ENCODE measurements at places on chromosomes 2 and 18.

- DNase-seq: no peak
These were observed 157.6 kb downstream of the ATAD2B start for GRCh38 chr2:23769364-23769763.

- DNase-seq: no peak
These were observed 17.2 kb downstream of the APOB start for GRCh38 chr2:21026479-21027282.

DNA sequence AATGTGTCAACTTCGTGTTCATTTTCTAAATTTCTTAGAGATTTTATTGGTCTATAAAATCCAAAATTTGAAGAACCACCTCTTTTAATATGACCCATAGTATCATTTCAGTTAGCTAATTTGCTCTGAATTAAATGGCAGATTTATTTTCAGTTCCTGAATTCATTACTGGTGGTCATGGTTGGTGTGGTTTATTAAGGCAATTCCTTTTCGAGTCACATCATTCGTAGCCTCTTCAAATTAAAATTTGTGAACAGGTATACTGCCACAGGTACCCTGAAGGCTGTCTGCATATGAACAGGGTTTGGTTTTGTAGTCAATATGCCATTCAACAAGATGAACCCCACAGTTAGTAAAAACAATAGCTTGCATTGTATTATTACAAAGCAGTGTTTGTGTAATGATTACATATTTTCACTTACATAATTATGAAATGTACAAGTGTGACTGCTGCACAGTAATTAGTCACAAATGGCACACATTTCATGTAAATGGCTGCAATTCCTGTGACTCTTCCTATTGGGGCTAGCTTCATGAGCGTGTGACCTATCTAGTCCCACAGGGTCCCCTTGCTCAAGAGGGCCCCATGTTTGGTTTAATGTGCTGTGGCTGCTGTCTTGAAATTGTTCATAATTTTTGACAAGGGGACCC, 48.9 kb downstream of the CDC42EP3 start:
- DNase-seq: no peak

DNA sequence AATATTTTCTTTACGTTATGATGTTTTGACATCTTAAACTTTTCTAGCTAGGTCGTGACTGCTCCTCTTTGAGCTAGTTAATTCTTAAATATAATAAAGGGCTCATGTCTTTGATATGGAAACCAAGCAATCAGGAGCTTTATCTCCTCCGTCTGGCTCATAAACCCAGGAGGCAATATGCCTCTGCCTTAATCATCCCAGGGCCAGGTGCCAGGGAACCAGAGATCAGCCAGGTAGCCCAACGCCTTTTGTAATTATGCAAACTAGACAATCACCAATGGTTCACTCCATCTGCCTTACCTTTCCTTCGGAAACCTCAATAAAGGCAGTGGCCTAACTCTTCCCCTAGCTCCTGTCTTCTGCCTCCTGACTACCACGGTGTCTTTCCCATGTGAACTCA, 213.7 kb downstream of the KCNJ3 start:
- DNase-seq: no peak

DNA sequence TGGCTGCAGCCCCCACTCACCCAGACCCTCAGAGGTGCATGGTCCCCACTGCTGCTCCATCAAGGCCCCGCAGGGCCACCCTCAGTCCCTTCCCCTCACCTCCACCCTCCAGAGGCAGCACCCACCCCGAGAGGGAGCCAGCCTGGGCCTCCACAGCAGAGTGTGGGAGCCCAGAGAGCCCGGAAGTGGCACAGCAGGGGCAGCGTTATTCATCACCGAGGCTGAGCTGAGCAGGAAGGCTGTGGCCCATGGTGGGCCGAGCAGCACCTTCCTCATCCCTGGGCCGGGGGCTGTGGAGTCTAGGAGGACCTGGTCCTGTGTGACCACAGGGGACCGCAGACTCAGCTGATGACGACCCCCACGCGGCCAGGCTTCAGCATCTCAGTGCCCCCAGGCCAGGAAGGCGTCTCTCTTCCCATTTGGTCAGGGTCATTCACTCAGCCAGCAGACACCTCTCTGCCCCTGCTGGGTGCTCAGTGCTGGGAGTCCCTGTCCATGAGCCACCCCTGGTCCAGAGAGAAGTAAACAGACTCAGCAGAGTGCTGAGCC, 258.1 kb downstream of the ATAD2B start:
- DNase-seq: no peak

DNA sequence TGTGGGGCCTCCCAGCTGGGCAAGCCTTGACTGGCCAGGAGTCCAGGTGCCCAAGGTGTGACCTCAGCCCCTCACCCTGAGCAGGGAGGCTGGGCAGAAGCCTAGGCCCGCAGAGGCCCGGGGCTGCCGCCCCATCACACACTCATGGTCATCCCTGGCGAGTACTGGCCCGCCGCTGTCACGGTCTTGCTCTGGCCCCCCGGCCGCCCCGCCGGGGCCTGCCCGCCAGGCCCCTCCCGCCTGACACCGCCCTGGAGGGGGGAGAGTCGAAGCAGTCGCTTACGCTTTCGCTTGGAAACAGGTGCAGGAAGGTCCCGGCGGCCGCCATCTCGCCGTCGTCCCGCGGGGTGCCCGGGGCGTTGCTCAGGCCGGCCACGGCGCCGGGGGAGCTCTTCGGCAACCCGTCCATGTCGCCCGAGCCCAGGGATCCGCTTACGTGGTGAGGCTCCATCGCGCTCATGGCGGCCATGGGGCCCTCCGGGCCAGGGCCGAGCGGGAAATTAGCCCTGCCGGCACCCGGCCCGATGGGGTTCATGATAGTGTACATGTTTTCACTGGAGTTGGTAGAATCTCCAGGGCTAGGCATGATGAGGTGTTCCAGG, 26.6 kb upstream of the ANKRD62 start:
- DNase-seq: no peak

DNA sequence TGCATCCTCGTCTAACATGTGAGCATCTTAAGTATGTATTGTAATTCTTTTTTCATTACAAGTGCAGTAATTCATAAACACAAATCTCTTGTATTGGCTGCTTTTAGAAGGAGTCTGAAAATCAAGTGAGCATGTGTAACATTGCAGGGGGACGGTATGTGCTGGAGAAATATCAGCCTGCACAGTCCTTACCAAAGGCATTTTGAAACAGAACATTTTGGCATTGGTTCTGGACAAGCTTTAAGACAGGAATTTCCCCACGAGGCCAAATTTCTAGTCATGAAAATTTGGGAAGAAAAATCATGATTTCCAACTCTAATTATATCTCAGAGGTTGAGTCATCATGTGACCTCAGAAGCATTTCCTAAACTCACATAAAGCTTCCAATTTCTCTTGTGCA, 24.7 kb upstream of the NRP2 start:
- DNase-seq: no peak

DNA sequence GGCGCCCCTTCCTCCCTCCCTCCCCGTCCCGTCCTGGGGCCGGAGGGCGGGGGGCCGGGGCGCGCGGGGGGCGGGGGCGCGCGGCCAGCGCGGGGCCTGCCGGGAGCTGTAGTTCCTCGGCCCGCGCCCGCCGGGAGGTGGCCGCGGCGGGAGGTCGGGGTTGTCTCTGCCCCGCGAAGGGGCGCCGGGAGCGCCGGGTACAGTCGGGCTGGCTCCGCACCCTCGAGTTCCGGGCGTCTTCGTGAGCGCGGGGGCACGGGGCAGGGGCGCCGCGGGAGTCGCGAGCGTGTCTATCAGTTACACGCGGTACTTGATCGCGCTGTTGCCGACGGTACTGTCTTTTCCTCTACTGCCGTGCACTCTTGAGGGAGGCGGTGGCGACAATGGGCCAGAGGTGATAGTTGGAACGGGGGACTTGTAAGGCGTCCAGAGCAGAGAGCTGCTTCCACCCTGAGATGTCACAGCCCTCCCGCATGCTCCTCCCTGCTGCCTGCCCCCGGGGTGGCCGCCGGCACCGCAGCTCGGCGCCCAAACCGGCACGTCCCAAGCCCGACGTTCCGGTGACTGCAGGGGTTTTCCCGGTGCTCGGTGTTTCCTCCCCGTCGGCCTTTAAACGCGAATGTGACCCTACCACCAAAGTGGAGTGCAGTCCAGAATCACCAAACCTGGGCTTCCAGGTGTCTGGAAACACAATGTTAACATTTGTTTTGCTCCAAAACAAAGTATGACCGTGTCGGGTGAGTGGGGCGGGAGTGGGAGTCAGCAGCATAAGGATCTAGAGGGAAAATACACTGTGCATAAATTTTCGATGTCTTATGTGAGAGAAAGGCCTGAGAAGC, at the start of gene PRKD3:
TSS of gene PRKD3 (minus strand) at position 48 of the 839 bp plus-strand sequence. CDS start 8,309 bp downstream, outside the sequence.
- DNase-seq: no peak

- no peak for DNase-seq
These were observed 39.6 kb upstream of the CRACDL start for GRCh38 chr2:98975611-98976010.

- DNase-seq: no peak
These were observed 118.9 kb downstream of the ZNF236 start for GRCh38 chr18:76941284-76941683.

DNA sequence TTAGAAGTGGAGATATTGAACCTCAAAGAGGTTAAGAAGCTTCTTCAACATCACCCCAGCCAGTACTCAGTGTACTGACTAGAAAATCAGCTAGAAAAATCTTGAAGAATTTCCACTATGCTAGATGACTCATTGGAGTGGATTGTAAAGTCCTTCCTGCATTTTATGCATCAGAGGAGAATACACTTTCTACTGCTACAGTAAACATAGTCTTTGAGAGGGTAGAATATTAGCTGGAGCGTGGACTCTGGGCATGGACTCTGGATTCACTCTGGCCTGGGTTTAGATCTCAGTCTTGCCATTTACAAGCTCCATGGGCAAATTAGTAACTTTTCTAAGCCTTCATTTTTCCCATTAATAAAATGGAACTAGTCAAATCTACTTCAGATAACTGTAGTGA, 215.9 kb downstream of the IRS1 start:
- peak; percentile 51 for DNase-seq

DNA sequence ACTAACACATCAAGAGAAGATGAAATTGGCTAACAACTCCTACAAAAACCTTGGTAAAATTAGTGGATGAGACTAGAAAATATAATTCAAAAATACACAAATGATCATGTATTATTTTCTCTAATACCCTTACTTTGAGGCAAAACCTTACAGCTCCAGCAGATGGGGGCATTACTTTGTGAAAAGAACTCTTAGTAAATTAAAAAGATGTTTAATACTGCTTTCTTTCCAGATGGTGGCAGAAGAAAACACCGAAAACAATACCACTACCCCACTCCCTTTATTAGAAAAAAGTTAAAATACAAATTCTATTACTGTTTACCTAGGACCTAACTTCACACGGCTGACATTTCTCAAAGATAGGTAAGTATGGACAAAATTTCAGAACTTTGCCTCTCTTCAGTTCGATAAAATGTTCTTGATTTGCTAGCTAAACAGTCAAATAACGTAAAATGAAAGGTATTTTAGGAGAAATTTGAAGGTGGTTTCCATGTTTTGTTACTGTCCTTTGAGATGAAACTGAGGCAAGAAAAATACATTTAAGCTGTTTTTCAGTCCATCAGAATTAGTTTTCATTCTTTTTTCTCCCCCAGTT, 30.6 kb downstream of the ORC4 start:
- DNase-seq: peak; percentile 13

DNA sequence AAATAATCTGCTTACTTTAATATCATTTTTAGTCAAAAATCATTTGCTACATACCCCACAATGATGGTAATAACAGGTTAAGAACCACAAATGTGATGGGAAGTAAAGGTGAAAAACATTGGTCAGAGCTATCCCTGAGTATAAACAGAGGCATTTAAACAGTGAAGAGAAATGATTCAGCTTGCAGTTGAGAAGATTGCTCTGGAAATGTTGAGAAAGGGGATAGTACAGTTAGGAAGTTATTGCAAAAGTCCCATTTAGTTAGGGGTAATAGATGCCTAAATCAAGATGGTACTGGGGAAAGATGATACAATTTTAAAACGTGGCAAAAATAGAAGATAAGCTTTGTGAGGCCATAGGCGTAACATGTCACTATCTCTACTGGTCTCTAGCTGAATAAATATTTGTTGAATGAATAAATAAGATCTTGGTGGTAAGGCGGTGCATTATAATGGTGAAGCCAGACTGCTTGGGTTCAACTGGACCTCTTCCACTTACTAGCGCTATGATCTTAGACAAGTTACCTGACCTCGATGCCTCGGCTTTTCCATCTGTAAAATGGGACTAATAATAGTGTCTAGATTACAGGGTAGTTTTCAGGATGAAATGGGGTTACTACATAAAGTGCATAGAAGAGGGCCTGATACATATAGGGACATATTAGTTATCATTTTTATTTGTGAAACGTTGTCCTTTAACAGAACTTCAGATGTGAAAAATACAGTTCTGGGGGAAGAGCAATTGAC, 2.0 kb upstream of the BZW1 start:
- no peak for DNase-seq

- no peak for DNase-seq
These were observed 1.4 kb downstream of the ARL4C start for GRCh38 chr2:234495251-234496054.

- DNase-seq: no peak
These were observed 23.1 kb downstream of the COL3A1 start for GRCh38 chr2:188997263-188997662.

DNA sequence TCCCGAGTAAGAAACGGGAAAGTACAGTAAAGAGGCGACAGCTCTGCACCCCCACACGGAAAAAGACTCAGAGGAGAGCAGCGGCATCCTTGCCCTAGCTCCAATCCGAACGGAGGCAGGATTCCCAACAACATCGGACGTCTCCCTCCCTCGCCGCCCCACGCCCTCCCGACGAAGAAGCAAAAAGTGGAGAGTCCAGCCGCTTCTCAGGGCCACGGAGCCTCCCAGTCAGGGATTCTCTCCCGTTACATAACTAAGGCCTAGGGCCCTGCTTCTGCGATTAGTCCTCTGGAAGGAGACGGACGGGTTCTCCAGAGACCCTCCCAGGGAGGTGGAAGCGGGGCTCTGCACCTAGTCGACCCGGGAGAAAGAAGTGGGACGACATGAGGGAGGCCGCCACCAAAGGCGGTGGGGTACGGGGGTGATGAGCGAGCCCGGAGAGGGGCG, 587 bp downstream of the SUMO1 start:
- DNase-seq: no peak

- DNase-seq: no peak
These were observed 33.1 kb upstream of the ZNF532 start for GRCh38 chr18:58831606-58832005.

- DNase-seq: no peak
These were observed 253.9 kb upstream of the SIX2 start for GRCh38 chr2:45263147-45263546.

GRCh38 chr18:38444971-38445803, 879.6 kb upstream of the CELF4 start:
- DNase-seq: no peak

DNA sequence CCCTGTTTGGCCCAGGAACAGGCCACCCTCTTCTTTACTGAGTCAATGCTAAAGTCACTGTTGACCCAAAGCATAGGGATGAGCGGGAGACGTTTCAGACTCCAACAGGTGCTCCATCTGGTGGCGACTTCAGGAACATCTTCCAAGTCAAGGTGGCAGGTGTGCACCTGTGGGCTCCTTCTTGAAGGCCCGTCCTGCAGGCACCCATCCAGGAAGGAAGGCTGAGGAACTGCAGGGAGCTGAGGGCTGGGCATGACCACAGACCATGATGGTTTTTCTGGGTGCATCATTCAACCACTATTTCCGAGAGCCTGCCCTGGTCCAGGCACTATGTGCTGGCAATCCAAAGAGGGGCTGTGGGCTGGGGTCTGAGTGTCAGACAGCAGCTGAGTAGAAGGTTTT, 142.8 kb downstream of the NDUFA10 start:
- DNase-seq: peak; percentile 70

Measured in thyroid gland (tissue), 4 donors.